CMK (cell line): ENCODE measurements at places on chromosomes 11 and 22.

- DNase-seq, result no peak
Observed at GRCh38 chr22:47943729-47944700, 1181.6 kb downstream of the TBC1D22A start.

DNA sequence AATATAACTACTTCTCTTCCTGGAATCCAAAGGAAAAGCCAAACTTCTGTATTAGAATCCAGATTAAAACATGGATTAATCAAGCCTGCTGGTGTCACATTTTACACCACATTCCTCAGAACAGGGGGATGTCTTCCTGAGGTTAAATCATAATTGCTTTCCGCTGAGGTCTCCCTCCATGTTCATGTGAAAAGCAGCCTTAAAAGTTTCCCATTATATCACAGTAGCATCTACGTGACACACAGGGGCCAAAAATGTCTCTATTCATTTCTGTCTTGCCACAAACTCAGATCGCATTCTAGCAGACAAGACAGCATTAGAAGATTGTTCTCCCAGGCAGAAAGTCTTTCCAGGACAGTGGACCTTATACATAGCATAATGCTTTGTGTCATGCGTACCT lies 788.7 kb downstream of the OPCML start:
- no peak for DNase-seq

GRCh38 chr22:19821523-19822300 lies 33.0 kb downstream of the GNB1L start:
- DNase-seq, result no peak

- DNase-seq, result no peak
Observed at GRCh38 chr11:16606784-16607674, 131.4 kb upstream of the C11orf58 start.

DNA sequence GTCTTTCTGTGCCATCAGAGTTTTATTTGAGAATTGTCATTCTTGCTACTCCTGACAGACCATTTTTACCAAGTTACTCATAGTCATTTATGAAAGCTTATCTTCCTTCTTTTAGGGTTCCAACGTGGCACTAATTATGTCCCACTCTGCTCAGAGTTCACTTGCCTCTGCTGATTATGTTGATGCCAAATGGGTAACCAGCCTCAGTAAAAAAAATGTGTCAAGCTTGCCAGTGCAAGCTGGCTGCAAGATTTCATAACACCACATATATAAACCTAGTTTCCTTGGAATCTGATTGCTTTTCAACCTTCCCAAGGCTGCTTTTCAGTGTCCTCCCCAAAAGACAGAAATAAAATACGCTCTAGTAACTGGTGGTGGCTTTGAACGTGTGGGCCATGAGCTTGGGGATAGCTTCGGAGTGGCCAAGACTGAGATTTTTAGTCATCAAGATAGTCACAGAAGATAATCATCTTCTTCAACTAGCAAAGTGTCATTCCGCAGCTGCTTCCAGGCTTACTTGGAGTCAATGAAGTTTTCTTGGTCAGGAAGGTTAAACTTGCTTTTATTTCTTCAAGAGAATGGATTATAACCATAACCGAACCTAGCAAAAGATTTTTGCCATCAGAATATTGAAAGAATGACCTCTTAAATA lies 29.5 kb upstream of the APOA1 start:
- no peak for DNase-seq

- no peak for DNase-seq
Observed at GRCh38 chr11:16807306-16807705, 68.9 kb downstream of the C11orf58 start.

DNA sequence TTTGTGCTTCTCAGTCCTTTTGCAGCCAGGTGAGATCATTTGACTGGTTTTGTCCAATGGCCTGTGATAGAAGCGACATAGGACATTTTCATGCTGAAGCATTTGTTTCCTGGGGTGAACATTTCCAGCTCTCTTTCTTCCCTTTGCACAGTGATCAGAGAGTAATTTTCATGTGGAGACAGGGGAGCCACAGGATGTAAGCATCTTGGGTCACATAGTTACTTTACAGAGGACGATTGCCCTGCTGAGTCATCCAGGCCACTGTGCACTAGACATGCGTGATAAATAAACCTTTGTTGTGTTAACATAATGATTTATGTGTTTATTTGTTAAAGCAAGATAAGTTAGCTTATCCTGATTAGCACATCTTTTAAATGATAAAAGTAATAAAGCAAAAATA lies 263.5 kb upstream of the CCDC179 start:
- no peak for DNase-seq

- no peak for DNase-seq
Observed at GRCh38 chr22:32331236-32331917, 26.3 kb upstream of the RFPL3 start.

GRCh38 chr11:1196516-1197391 lies 26.1 kb upstream of the MUC5B start:
- no peak for DNase-seq

DNA sequence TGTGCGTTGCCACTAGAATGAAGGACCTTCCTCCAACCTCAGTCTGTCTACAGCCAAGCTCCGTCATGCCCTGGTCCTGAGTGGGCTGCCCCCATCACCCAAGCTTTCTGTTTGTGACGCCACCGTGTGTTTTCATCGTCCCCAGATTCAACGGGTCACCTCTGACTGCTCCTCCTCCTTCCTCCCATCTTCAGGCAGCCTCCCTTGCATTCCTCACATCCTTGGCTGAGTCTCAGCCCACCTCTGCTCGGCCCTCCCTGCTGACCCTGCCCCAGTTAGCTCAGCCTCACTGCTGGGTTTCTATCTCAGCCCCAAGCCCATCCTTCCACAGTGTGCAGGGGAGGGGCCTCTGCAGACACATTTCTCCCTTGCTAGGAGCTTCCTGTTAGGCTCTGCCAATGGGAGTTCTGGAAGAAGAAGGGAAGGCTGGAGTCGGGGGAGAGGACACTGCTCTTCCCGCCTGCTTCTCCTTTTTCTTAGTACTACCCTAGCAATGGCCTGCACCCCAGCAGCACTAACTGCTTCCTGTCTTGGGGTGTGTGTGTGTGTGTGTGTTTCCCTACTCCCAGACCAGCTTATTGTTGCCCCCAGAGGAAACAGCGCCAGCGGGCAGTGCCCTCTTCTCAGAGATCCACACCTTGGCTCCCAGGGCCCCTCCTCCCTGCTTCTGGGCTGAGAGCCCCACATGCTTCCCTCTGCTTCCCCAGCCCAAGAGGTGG lies 5.2 kb downstream of the IFT27 start:
- peak; percentile 34 for DNase-seq

GRCh38 chr11:68335683-68336082 lies 23.3 kb downstream of the LRP5 start:
- DNase-seq, result no peak

- DNase-seq, result no peak
Observed at GRCh38 chr11:134412203-134413042, at the start of gene B3GAT1. Gene B3GAT1 (minus strand): TSS chr11:134412242. CDS start chr11:134387659, 24,583 bp downstream.

GRCh38 chr11:111982019-111982464 lies 43.2 kb upstream of the DLAT start:
- no peak for DNase-seq

GRCh38 chr11:34197256-34197655 lies 91.8 kb downstream of the NAT10 start:
- DNase-seq, result no peak

DNA sequence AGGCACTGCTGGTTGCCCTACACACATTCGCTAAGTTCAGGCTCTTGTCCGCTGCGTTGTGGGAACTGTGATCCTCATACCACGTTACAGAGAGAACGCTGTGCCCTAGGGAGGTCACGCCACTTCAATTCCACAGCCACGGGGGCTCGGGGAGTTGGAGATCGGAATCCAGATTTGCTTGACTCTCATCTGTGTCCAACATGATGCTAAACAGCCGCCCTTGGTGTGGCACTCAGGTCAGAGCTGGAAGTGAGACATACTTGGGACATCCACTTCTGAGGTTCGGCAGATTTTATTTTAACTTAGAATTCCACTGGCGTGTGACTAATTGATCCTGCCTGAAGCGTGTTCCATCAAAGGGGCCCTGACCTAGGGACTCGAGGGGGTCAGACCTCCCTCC lies 41.7 kb downstream of the RIBC2 start:
- DNase-seq, result no peak

- no peak for DNase-seq
Observed at GRCh38 chr11:1863352-1864216, 10.7 kb downstream of the LSP1 start.

DNA sequence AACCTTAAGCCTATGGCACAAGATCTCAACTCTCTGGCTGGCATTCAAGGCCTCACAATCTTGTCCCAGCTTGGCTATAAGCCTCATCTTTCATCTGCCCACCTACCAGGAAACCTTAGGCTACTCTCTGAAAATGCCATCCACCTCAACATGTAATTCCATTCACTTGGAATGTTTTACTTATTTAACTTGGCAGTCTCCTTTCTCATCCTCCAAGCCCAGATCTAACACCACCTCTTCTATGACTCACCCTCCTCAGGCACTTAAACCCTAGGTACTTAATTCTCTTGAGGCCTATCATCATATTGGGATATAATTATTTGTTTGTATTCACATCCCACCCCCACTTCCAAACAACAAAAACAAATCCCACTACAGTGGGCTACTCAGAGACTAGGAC lies 15.0 kb downstream of the POGLUT3 start:
- no peak for DNase-seq

GRCh38 chr22:19986410-19987341 lies 29.9 kb downstream of the ARVCF start:
- peak; percentile 37 for DNase-seq

- DNase-seq, result no peak
Observed at GRCh38 chr11:128662076-128662475, 31.8 kb upstream of the FLI1 start.

- DNase-seq, result no peak
Observed at GRCh38 chr11:46345131-46345597, 2.1 kb upstream of the DGKZ start.

GRCh38 chr22:46368422-46368821 lies 32.9 kb downstream of the TRMU start:
- DNase-seq, result no peak

DNA sequence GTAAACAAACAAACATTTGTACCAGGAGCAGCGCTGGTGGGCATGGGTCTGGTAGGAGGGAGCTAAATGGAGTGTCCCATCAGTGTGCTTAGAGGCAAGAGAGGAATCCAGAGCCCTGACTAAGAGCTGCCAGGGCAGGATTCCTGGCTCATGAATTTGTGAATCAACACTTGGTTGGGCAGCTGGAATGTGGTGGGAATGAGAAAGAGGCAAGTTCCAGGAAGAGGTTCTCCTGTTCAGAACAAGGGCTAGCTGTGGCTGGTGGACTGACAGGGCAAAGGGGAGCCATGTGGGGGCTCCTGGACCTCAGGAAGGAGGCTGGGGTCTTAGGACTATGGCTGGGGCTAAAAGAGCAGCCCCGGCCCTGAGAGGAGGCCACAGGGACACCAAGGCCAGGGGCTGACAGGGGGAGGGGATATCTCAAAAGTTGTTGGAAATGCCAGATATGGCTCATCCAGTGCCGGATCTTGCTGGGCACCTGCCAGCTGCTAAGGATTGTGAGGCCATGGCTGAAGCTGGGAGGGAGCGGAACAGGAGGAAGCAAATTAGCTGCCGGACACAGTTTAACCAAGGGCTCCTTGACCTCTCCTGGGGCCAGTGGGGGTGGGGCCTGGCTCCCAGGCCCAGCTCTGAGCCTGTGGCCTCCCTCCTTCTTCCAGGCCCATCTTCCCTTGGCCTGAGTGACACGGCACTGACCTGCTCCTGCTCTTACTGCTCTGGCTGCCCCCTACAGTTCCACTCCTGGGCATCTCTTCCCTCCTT lies 14.6 kb upstream of the P2RY6 start:
- no peak for DNase-seq

DNA sequence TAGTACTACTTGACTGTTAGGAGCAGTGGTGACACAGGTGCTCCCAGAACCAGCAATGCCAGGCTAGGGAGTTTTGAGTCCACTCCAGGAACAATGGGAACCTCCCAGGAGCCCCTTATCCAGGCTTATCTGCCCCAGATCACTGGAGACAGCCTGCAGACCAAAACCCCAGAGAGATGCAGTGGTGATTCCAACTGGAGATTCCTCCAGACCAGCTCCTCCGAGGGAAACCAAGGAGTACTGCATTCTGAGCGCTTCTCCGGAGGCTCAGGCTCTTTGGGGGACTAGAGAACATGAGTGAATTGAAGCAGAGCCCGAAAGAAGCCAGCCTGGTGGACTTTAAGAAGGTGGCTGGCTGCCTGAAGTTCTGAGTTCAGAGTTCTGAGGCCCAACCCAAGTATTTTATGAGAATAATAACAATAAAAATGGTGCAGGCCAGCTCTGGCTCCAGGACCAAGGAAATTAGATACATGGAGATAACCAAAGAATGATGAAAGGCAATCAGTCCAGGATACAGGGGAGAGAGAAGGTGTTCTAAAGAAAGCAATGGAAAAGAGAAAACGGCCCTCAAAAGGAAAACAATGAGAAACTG lies 1.3 kb upstream of the TMEM25 start:
- no peak for DNase-seq

GRCh38 chr11:62466444-62466843 lies 47.6 kb downstream of the SCGB1A1 start:
- DNase-seq, result no peak

DNA sequence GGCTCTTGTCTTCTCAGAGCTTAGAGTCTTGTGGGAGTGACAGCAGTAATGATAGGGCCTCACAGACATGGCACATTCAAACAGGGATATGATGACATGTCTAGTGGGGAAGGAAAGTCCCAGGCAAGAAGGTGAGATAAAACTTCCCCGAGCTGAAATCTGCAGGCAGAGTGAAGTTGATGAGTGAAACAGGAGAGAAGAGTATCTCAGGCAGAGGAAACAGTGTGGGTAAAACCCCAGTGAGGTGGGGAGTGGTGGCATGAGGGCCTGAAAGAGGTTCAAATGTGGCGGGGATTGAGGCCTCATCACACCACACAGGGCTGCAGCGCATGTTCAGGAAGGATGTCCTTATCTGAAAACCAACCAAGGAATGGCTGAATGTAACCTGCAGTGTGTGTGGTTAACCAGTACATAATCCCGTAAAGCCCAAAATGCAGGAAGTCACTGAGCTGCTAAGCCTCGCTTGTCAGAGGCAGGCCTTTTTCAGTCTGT lies 153.8 kb upstream of the E2F8 start:
- DNase-seq, result no peak

DNA sequence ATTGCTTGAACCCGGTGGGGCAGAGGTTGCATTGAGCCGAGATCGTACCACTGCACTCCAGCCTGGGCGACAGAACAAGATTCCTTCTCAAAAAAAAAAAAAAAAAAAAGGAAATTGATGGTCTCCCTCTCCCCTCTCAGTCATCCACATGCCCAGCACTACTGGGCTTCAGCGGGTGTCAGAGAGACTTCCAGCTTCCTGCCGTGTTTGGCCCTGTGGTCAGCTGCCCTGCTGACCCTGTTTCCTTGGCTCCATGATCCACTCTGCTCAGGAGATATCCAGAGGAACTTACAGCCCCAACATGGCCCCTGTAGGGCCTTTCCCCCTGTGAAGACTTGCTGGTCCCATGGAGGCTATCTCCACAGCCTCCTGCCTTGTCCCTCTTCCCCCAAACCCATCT lies 6.1 kb upstream of the PNPLA3 start:
- DNase-seq, result no peak

- DNase-seq, result no peak
Observed at GRCh38 chr22:25331050-25331449, 111.6 kb downstream of the CRYBB2 start.

DNA sequence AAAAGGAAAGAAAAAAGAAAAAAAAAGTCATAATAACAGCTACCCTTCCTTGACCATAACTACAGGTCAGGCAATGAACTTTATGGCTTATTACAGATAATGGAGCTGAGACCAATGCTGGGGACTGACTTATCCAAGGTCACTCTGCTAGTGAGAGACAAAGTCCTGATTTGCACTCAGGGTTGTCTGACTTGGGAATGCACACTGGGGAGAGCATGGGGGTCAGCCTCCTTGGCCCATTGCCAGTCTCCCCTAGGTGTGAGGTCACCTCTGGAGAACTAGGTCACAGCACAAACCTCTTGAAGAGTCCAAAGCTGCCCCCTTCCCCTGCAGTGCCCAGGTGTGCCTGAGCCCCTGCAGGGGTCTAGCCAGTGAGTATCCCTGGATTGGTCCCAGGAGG lies 5.3 kb upstream of the CDC42EP1 start:
- DNase-seq, result no peak
